ENCODE measurements at places on chromosomes 3 and 15. TPM values are rescaled to one million over a fixed set of nuclear protein-coding genes. Genes with fewer than 3 reads are reported as not detected.
A peak's percentile ranks its signal among the peaks of the same experiment; 100 is the strongest.

The ZBED2 gene
- total RNA-seq: 9.5 TPM

DNA sequence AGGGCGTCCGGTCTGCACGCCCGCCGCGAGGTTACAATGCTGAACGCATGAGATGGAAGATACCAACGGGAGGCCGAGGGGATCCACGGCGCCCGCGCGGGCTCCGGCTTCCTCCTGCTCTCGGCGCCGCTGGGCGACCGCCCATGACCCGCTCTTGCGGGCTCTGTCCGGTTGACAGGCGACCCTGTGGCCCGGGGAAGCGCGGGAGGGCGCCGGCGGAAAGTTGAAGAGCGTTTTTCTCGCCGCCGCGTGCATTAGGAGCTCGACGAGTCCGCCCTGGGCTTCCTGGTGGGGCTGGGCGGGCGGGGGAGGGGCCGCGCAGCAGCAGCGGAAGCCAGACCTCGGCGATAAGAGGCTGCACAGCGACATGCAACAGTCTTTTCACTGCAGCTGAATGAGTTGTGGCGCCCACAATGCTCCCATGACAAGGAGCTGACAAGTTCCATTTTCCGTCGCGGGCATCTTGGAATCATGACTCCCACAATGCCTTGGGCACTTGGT, at the start of gene MBNL1:
Gene MBNL1 (plus strand): TSS at position 375 of the 501 bp plus-strand sequence. CDS start 31,265 bp downstream, outside the sequence.
- DNase-seq: peak; percentile 90
- peaks cover 20% of the 10 kb centered on the region for H3K4me1 ChIP-seq
- H3K4me3 ChIP-seq: peak within 1 kb of the TSS; percentile 96
- peak within 1 kb of the TSS; percentile 100 for H3K27ac ChIP-seq
- no peaks in the 10 kb centered on the region for H3K36me3 ChIP-seq
- no peaks in the 10 kb centered on the region for H3K27me3 ChIP-seq

DNA sequence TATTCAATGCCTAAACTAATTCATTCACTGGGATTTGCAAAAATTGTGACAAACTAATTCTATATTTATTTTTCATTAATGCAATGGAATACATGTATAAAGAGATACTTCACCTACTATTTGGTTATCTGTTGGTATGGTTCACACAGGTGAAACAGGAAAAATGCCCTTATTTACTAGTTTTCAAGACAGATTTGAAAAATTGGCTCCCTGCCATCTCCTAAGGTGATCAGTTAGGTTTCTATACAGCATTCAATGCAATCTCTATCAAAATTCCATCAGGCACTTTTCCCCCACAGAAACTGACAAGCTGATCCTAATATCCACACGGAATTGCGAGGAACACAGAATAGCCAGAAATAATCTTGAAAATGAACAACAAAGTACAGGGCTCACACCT, 101.1 kb downstream of the DLG1 start:
- no peak overlapping the region for H3K27ac ChIP-seq
- no peak for DNase-seq
- H3K4me1 ChIP-seq: no peaks in the 10 kb centered on the region
- no peaks in the 10 kb centered on the region for H3K27me3 ChIP-seq
- no peaks in the 10 kb centered on the region for H3K36me3 ChIP-seq
- no peak overlapping the region for H3K4me3 ChIP-seq

DNA sequence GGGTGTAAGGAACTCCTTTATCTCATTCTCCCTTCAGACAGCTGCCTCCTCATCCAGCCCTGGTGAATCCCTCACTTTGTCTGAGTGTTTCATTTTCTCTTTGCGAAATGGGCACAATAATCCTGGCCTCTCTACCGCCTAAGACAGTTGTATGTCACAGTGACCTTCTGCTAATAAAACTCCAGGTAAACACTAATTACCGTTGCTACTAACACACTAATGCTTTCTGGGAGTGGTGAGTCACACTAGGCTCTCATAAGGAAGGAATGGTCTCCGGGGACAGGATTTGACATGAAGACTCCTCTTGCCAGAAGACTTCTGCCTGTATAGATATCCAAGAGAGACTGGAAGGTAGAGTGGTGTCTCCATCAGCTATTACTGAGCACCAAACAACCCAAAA, 71.7 kb upstream of the SNRK start:
- no peaks in the 10 kb centered on the region for H3K36me3 ChIP-seq
- H3K27ac ChIP-seq: no peak overlapping the region
- H3K4me3 ChIP-seq: no peak overlapping the region
- H3K27me3 ChIP-seq: no peaks in the 10 kb centered on the region
- H3K4me1 ChIP-seq: no peaks in the 10 kb centered on the region
- no peak for DNase-seq

GRCh38 chr3:17322106-17322793, 420.2 kb downstream of the TBC1D5 start:
- no peaks in the 10 kb centered on the region for H3K27me3 ChIP-seq
- H3K27ac ChIP-seq: no peak overlapping the region
- H3K4me1 ChIP-seq: no peaks in the 10 kb centered on the region
- no peak overlapping the region for H3K4me3 ChIP-seq
- no peaks in the 10 kb centered on the region for H3K36me3 ChIP-seq
- no peak for DNase-seq

DNA sequence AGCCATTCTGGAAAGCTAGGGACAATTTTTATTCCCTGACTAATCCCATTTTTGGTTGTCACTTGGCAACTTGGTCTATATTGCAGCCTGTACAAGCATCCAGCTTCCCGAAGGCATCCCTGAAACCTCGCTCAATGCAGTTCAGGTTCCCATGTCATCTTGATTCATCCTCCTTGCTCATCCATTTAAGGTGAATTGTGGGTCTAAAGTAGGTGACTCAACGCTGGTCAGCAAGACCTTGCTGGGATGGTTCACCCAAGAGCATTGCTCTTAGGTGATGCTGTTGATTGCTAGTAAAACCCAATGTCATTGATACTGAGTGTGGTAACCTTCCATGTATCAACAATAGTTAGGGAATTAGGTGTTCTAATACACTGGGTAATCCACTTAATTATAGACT, 13.1 kb upstream of the RAB8B start:
- no peak overlapping the region for H3K27ac ChIP-seq
- H3K4me3 ChIP-seq: no peak overlapping the region
- no peak for DNase-seq
- peaks cover 3% of the 10 kb centered on the region for H3K4me1 ChIP-seq
- H3K27me3 ChIP-seq: no peaks in the 10 kb centered on the region

GRCh38 chr15:50854601-50855490, 53.6 kb upstream of the AP4E1 start:
- no peaks in the 10 kb centered on the region for H3K4me1 ChIP-seq
- DNase-seq: peak; percentile 22
- H3K27ac ChIP-seq: no peak overlapping the region
- H3K36me3 ChIP-seq: no peaks in the 10 kb centered on the region

DNA sequence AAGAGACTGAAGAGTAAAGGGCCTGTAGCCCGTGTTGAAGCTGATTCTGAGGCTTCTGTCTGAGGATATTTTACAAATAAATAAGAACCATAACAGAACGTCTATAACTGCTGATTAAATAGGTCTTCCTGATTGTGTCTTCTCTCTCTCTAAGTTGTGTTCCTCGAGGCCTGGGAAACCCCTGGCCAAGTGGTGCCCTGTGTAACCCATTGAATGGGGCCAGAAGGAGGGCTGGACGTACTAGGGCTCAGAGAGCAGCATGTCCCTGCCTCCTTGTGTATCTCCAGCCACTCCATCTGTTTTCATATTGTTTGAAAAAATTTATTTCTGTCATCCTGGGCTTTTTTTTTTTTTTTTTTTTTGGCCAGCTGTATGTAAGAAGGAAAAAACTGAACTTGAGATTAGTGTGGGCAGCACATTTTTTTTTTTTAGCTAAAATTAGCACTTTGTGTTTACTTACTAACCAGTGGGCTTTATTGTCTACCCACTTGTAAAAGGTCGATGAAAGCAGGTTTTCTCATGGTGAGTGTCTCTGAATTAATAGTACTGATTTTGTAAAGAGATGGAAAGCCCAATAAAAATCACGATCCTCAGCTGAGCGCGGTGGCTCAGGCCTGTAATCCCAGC, 10.7 kb downstream of the DHX30 start:
- no peaks in the 10 kb centered on the region for H3K27me3 ChIP-seq
- H3K36me3 ChIP-seq: peaks cover 30% of the 10 kb centered on the region
- H3K4me1 ChIP-seq: no peaks in the 10 kb centered on the region
- H3K27ac ChIP-seq: no peak overlapping the region
- DNase-seq: no peak

DNA sequence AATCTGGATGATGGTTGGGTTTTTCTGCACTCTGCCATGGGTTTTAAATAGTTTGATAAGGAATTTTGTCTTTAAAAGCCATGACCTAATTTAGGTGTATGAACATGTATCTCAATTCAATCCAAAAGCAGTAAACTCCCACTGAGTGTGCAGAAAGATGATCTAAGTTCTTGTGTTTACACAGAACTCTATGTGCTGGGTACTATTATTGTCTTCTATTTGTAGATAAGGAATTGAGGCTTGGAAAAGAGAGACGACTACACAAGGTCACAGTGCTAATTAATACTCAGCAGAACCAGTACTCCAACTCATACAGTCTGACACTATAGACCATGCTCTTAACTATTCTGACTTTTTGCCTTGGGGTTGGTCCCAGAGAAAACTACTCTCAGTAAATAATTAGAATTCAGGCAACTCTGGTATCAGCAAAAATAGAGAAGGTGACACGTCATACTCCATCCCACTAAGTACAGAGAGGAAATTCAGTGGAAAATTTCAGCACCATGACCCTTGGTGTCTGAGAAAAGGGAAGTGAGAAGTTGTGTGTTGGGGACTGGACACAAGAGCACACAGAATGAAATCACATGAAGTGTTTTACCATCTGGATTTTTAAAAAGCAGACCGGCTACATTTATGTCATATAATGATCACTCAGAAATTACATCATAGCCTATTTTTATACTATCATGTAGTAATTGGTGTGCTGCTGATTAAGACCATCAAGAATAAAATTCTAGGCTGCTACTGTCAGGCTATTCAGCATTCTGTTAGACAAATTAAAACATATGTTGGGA, 18.3 kb upstream of the MYH15 start:
- no peak for DNase-seq
- H3K36me3 ChIP-seq: no peaks in the 10 kb centered on the region
- peak overlapping the region; percentile 29 for H3K27ac ChIP-seq
- no peaks in the 10 kb centered on the region for H3K27me3 ChIP-seq
- H3K4me3 ChIP-seq: no peak overlapping the region

GRCh38 chr3:37161351-37161750, 13.0 kb downstream of the LRRFIP2 start:
- H3K36me3 ChIP-seq: peaks cover 10% of the 10 kb centered on the region
- H3K27me3 ChIP-seq: no peaks in the 10 kb centered on the region
- no peak overlapping the region for H3K4me3 ChIP-seq
- peaks cover 8% of the 10 kb centered on the region for H3K4me1 ChIP-seq
- H3K27ac ChIP-seq: no peak overlapping the region
- no peak for DNase-seq

Measured in lung (tissue), 17 donors.